ENCODE measurements at places on chromosomes 5 and 9. TPM values are rescaled to one million over a fixed set of nuclear protein-coding genes. Genes with fewer than 3 reads are reported as not detected.

The MAN2A1 gene
- 13.6 TPM for total RNA-seq

The STK32A gene
- total RNA-seq, result 0.24 TPM

The GPR21 gene
- not detected for total RNA-seq

The RELL2 gene
- total RNA-seq, result 5.0 TPM

The FBN2 gene
- 18.3 TPM for total RNA-seq

The MEIKIN gene
- total RNA-seq, result not detected

The PTPRD gene
- 0.20 TPM for total RNA-seq

The MRRF gene
- total RNA-seq, result 70.9 TPM

The FAM219A gene
- 16.9 TPM for total RNA-seq

The TLR4 gene
- total RNA-seq, result 0.15 TPM

The MAMDC4 gene
- 2.6 TPM for total RNA-seq

The IFNA13 gene
- not detected for total RNA-seq

The CDH18 gene
- not detected for total RNA-seq

The PRRX2 gene
- total RNA-seq, result 10.9 TPM

The IL33 gene
- total RNA-seq, result 0.27 TPM

The RICTOR gene
- 13.4 TPM for total RNA-seq

The RETREG1 gene
- 3.6 TPM for total RNA-seq

The ARHGEF28 gene
- total RNA-seq, result 13.3 TPM

The TMEM174 gene
- not detected for total RNA-seq

The SPINK6 gene
- total RNA-seq, result 0.45 TPM

The FGF18 gene
- 2.5 TPM for total RNA-seq

The FOXI1 gene
- total RNA-seq, result not detected

The PPP2R2B gene
- total RNA-seq, result 0.08 TPM

The SLC2A8 gene
- 11.3 TPM for total RNA-seq

The MSH3 gene
- total RNA-seq, result 7.2 TPM

The NDUFS6 gene
- total RNA-seq, result 112 TPM

The CCDC180 gene
- 1.2 TPM for total RNA-seq

The TNFSF8 gene
- not detected for total RNA-seq

The KCNMB1 gene
- not detected for total RNA-seq

The MUSK gene
- total RNA-seq, result not detected

The SLC1A1 gene
- total RNA-seq, result 1.3 TPM

The SLC36A3 gene
- total RNA-seq, result not detected

The NKD2 gene
- total RNA-seq, result 18.4 TPM

The SPATA31E1 gene
- not detected for total RNA-seq

The CTXN3 gene
- not detected for total RNA-seq

The BTNL3 gene
- total RNA-seq, result not detected

The SPAAR gene
- total RNA-seq, result not detected

The CEP120 gene
- 9.0 TPM for total RNA-seq

The SOHLH1 gene
- total RNA-seq, result 0.12 TPM

The HEMGN gene
- not detected for total RNA-seq

The ADAMTS12 gene
- 6.4 TPM for total RNA-seq

The OR1J2 gene
- total RNA-seq, result not detected

The DDX4 gene
- total RNA-seq, result not detected

The PCDHGB1 gene
- 1.7 TPM for total RNA-seq

The FREM1 gene
- not detected for total RNA-seq

The LHFPL2 gene
- 68.3 TPM for total RNA-seq

The TAF11L5 gene
- not detected for total RNA-seq
